GM10248 (cell line): ENCODE measurements at places on chromosomes 7 and 10.

DNA sequence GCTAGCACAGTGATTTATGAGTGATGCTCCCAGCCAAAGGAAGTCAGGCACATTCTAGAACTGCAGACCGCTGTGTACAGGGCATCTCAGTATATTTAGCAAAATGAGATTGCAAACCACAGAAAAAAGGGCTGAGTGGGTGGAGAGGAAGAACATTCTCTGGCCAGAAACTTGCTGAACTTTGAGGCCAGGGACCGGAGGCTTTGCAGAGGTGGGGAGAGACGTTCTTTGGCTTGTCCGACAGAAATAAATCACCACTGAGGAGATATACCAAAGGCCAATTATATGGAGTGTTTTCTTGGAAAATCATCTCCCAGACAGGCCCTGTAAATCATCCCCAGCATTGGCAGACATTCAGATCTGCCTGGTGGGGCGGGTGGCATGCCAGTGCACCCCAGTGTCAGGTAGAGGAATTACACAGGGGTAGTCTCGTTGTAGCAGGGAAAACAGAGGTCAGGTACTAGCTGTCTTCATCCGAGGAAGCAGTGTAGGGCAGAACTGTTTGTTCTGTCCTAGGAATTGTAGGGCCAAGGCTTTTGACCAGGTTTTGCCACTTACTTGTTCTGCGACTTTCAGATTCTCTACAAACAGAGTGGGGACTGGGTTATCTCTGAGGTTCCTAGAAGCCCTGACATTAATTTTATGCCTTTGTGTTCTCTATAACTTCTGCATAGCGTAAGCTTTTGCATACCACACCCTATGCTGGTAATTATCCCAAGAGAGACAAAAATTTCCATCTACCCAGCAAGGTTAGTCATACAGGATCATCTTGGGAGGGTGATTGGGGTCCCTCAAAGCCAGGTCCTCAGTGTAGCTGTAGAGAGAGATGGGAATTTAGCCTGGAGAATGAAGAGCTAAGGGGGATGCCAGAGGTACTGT, 655.6 kb downstream of the LRMDA start:
- peak; percentile 28 for DNase-seq

GRCh38 chr7:20350996-20351692, 20.4 kb downstream of the ITGB8 start:
- DNase-seq, result no peak

DNA sequence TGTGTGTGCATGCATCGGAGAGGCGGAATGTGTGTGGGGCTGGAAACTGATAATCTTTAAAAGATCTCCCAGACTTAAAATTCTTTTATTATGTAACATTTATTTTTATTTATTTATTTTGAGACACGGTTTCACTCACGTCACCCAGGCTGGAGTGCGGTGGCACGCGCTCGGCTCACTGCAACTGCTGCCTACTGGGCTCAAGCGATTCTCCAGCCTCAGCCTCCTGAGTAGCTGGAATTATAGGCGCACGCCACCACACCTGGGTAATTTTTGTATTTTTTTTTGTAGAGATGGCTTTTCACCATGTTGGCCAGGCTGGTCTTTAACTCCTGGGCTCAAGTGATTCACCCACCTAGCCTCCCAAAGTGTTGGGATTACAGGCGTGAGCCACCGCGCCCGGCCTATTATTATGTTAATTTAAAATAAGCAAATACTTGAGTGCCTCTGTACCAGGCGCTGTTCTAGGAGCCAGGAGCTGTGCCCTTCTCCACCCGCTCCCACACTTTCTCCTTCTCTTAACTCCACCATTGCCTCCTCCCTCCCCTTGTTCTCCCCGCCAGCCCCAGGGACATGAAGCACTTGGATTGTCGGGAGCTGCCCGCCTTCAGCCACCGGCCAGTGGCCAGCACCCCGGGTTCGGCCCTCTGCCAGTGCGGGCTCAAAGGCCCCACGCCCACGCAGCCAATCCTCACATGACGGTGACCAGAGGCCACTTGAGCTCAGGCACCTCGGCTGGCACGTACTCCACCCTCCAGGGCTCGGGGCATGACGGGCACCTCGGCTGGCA, 163.6 kb downstream of the DNAJB6 start:
- no peak for DNase-seq

DNA sequence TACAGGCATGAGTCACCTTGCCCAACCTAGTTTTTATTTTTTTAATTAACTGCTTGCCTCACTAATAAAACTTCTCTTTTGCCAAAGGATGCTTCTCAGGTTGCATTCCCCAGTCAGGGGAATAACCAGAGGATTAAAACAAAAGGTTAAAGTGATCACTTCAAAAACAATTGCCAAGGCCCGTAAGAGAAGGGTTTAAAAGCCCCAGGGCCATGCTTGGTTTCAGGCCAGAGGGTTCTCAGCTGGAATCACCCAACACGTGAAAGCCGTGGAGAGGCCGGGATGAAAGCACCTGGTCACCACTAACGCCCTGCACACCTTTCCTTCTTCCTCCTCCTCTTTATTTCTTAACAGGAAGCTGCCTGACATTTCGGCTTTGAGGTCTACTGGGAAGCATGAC, 587.5 kb downstream of the PTPRN2 start:
- no peak for DNase-seq

GRCh38 chr7:39458061-39458745, 108.0 kb upstream of the YAE1 start:
- no peak for DNase-seq

DNA sequence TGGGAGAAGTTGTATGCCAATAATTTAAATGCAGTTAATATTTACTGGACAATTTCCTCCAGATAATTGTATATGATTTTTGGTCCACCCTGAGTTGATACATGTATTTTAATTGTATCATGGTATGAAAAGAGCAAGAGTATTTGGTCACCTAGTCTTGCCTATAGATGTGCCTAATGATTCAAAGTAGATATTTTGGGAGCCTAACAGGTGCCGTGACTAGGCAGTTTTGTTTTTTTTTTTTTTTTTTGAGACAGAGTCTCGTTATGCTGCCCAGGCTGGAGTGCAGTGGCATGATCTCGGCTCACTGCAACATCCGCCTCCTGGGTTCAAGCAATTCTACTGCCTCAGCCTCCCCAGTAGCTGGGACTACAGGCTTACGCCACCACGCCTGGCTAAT, 59.3 kb upstream of the ATRNL1 start:
- DNase-seq, result no peak

DNA sequence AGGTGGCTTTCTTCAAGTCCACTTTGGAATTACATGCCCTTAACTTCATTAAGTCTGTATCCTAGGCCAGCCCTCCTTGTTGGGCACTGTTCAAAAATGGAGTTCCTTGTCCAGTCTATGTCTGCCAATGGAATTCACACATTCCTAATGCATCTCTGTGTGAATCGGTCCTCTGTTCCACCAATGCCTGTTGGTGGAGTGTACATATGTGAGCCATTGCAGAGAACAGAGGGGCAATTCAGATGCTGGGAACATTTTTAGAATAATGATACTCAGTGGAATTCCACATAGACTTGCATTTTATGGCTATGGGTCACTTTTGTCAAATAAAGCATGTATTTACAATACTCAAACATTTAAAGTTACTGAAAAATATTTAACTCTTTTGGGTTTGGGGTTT, 108.3 kb downstream of the COL28A1 start:
- DNase-seq, result no peak

- no peak for DNase-seq
Observed at GRCh38 chr7:133071506-133071905, 10.4 kb downstream of the CHCHD3 start.

GRCh38 chr10:102601639-102602038, 42.6 kb upstream of the TRIM8 start:
- DNase-seq, result no peak

DNA sequence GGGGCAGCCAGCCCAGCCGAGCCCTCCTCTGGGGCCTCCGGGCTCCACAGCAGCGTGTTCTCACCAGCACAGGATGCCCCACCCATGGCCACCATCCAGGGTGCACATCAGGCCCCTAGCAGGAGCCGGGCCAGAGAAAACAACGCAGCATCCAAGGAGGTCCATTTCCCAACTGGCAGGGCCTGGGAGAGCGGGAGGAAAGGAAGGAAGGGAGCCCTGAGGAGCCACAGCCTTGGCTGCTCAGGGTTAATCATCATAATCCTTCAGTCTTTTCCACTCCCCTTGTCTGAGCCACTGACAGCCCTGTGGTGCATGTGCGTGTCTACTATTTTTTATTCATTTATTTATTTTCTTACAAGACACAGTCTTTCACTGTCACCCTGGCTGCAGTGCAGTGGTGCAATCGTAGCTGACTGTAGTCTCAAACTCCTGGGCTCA, 3.6 kb downstream of the PLAC9 start:
- no peak for DNase-seq

GRCh38 chr10:132961787-132962622, 19.6 kb upstream of the CFAP46 start:
- peak; percentile 65 for DNase-seq

DNA sequence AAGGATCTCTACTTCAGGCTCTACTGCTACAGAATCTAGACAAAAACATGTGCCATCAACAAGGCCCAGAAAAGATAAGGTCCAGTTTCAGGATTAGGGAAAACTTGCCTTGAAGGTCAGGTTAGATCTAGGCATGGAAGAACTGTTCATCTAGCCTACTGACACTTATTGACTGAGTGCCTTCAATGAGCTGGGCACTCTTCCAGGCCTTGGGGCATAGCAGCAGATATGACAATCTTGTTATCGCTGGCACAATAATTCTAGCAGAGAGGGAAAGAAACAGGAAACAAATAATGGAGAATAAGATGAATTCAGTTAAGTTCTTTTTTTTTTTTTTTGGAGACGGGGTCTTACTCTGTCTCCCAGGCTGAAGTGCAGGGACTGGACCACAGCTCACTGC, 71.6 kb downstream of the ADCYAP1R1 start:
- no peak for DNase-seq
